ENCODE measurements at places on chromosomes 5 and 9.

DNA sequence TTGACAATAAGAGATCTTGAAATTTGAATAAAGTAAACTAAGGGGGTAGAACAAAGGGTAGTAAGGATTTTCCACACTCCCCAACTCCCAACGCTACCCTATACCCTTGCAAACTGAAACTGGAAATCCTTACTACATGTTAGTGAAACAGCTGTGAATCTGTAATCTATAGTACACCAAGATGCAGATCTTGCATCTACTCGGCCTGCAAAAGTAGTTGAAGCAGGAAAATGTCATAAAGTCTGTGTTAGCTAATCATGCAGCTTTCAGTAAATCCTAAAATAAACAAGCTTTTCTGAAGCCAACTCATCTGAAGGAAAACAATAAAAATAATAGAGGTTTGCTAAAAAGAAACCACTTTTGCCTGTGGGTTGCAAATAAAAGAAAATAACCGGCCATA, 1242.0 kb upstream of the ACO1 start:
- no peak for DNase-seq

DNA sequence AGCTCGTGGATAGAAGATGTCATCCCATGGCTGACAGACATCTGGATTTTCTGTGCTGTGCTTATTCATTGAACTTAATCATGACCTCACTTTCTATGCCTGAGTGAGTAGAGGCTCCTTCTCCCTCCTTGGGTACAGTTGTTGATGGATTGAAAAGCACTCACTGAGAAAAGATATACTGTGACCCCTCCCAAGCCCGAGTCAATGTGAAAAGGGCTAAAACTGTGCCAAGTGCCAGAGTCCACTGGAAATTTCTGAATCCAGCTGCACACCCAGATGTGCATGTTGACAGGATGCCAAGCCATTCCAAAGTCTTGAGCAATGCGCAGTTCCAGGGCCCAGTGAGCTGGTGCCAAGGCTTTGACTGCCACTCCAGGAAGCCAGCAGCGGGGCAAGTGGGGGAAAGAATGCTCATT, 473.0 kb downstream of the NTRK2 start:
- no peak for DNase-seq

- DNase-seq = no peak
Measured at GRCh38 chr9:34106110-34106509, 20.4 kb downstream of the DCAF12 start.

DNA sequence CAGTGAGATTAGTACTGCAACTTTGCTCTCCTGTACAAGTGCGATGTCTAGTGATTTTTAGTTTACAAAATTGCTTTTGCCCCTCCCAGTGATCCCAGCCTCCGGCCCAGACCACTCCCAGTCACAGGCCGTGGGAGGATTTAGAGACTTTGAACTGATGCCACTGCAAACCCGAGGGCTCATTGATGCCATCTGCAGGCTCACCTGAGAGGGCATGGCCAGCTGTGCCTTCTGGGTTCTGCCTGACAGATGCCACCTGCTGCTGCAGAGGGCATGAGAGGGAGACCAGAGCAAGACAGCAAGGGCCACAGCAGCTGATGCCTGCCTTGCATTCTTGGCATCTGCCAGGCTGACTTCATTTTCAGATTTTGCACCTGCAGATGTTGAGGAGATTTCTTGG, 593.8 kb downstream of the CDK5RAP2 start:
- DNase-seq = no peak

GRCh38 chr9:118395415-118395814, 691.2 kb downstream of the TLR4 start:
- no peak for DNase-seq

DNA sequence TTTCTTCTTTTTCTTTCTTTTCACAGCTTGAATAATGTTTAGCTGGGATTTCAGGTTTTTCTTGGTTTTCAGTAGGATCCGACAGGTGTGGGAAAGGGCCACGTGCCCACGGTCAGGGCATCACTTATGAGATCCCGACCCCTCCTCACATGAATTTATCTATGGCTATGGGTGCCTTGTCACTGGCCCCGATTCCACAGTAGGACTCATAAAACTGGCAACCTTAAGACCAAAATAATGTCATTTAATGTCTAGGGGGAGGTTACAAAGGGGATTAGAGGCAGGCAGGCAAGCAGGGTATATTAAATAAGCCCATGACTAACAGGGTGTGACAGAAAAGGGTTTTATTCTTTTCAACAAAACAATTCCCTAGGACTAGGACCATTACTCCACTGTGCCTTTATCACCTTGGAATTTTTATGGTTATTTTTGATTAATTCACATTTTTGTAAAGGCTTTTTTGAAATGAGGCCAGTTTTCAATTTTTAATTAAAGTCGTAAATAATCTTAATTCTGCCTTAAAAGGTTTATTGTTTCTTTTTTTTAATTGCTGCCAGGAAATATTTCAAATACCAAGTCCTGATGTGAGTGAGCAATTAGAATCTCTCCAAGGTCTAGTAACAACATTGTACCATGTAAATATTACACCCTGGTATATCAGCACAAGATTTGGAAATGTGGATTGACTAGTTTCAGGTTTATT, 370.4 kb downstream of the GLIS3 start:
- DNase-seq = no peak

- no peak for DNase-seq
Measured at GRCh38 chr5:74578356-74579044, 62.0 kb downstream of the ENC1 start.

- DNase-seq = no peak
Measured at GRCh38 chr5:107893642-107894041, 222.9 kb upstream of the EFNA5 start.

GRCh38 chr5:173777674-173778073, 110.5 kb upstream of the CPEB4 start:
- no peak for DNase-seq

GRCh38 chr9:114220061-114220541, 64.8 kb downstream of the COL27A1 start:
- DNase-seq = no peak

DNA sequence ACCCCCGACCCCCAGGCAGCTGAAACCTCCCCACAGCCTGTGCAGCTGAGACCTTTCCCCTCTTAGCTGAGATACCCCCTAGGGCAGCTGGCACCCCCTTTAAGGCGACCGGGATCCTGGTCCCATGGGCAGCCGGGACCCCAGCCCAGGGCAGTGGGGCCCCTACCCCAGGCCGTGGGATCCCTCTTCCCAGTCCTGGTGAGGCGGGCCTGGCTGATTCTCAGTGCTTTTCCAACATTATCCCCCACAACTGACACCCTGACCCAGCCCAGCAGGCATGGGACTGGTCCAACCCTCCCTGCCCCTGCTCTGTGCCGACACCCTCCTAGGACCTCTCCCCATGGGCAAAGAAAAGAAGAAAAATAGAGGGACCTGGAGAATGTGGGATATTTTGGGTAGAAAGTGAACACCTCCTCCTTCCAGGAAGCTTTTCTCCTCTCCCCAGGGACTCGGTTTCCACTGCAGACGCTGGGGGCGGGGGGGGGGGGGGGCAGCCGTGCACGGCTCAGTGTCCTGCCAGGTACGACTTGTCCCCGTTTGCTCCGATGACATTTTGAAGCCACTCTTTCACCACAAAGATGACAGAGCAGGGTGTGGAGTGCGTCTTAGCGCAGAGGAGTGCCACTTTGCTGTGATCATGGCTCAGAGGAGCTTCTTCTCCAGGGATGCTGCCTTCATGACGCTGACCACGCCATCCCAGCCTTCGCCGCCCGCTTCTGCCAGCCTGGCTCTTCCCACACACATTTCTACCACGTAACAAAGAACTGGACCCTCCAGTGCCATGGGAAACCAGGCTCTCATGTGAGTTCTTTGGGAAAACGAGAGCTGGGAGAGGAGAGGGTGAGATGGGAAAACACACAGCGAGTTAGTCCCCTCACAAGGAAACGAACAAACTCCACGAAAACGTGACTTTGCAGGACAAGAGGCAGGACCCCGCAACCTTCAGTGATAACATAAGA, 47.5 kb downstream of the MRPL36 start:
- no peak for DNase-seq

GRCh38 chr5:376799-377325, 55.3 kb downstream of the AHRR start:
- DNase-seq = no peak

- DNase-seq = no peak
Measured at GRCh38 chr5:66828046-66828547, 231.9 kb downstream of the MAST4 start.

DNA sequence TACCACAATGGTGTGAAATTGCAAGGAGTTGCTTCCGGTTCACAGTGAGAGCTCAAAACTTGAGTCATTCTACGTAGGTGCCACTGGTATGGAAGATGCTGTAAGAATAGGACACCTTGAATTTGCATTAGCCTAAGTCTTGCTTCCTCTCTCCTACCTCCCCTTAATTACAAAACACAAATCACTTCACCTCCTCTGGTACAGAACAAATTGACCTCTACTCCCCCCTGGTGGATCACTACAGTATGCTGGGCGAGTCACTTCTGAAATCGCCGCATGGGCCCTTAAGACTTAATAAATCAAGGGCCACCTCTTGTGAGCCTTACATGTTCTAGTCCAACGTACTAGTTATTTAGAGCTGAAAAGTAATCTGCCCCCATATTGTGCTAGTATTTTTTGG, 145.3 kb upstream of the SMARCA2 start:
- DNase-seq = peak; percentile 22

DNA sequence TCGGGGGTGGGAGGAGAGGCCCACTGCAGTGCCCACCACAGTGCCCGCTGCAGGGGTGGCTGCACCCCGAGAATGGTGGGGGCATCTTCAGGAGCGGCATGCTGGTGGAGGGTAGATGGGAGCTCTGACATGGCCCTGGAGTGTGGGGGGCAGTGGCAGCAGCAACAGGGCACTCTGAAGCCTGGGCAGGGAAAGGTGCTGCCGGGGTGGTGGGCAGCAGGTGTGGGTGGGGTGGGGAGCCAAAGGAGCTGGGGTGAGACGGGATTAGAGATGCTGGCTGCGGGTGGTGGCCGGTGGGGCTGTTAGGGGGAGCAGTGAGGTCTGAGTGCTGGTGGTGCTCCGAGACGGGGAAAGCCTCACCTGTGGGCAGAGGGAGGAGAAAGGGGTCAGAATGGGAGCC, 18.0 kb downstream of the FAM193B start:
- no peak for DNase-seq

DNA sequence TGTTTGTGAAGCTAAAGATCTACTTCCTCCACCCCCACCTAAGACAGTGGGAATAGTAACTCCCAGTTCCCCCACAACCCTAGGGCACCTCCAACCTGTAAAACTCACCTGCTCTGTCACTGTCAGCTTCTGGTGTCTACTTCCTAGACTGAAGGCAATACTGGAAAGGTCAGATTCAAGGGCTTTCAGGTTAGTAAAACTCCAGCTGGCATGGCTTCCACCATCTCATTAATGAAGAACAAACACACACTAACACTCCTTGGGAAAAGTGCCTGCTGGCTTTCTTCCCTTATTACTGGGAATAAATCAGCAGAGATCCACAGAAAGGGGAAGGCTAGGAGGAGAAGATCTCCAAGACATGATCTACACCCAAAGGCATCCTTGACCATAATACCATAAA, 109.9 kb downstream of the TMEM174 start:
- no peak for DNase-seq

GRCh38 chr5:113678924-113679575, 165.6 kb downstream of the YTHDC2 start:
- peak; percentile 13 for DNase-seq

- DNase-seq = no peak
Measured at GRCh38 chr9:90958328-90958727, 156.7 kb downstream of the SYK start.

DNA sequence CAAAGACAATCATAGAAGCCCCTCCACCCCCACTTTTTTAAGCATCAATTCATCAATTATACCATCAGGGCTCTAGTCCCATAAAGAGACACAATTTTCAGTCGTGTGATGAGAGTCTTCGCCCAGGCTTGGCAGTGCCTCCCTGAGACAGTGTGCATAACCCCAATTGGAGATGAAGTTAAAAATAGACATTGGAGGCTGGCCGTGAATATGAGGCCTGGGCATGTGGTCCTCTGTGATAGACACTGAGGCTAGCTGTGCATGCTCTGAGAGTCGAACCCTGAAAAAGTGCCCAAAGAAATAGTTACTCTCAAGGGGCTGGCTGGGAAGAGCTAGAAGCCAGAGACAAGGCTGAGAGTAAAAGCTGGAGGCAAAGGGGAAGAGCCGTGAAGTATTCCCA, 248.6 kb upstream of the NR4A3 start:
- no peak for DNase-seq

DNA sequence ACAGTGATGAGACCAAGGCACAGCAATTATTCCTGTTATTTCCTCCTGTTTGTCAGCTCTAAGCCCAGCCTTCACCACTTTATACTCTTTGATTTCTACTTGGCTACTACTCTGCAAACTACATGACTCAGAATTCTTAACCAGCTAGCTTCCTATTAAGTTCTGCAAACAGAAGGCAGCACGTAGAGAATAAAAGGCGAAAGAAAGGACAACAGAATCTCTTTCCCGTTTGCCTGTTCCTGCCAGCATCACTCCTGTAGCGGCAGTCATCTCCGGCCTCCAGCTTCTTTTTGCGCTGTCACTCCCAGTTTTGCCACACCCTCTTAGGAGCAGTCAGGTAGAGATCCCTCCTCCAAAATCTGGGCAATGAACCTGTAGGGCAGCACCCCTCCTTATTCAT, 29.9 kb downstream of the DPYSL3 start:
- DNase-seq = no peak

DNA sequence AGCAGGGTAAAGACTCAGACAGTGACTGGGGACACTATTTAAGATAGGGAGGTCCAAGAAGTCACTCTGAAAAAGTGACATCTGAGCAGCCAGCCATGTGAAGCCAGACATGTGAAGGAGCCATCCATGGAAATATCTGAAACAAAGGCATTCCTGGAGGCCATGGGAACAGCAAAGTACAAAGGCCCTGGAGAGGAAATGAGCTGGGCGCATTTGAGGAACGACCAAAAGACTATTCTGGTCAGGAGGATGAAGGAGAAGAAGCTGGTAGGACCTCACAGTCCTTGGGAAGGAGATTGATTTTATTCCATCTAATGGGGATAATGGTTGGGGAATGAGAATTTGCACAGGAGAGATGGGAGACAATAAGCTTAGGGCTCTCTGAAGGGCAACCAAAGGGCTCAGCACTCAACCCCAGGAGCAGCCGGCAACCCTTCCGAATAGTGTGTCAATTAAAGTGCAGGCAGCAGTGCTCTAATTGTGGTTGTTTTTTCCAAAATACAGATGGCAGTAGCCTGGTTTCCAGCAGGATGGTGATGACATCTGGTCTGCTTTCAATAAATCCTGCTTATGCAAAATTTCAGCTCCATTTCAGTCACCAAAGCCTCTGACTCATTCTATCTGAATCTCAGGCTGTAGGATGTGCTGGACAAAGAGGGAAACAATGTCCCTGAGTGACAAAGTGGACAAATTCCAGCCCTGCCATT, 26.7 kb downstream of the FOXI1 start:
- DNase-seq = no peak

DNA sequence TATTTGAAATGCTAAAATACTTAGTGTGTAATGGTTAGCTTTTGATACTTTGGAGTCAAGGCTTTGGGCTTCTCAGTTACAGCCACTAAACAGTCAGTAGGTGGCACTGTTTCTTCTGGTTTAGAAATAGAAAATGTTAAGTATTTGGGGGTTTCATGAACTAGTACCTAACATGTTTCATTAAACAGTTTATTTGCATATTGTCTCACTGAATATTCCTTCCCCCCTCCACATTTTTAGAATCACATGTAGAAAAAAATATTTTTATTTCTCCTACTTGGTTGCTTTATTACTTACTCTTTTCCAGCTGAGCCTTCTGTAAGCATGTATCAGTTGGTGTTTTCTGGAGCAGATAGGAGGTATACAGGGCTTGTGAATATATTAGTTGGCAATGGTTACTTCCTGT, 48.0 kb downstream of the IPO11 start:
- peak; percentile 38 for DNase-seq

- no peak for DNase-seq
Measured at GRCh38 chr5:142644640-142645361, 41.1 kb downstream of the FGF1 start.

- DNase-seq = no peak
Measured at GRCh38 chr5:16480144-16480543, 14.5 kb upstream of the ZNF622 start.

Measured in CD4-positive, alpha-beta T cell treated with Interleukin-15 for 4 hours (primary cell).